Activated CD4-positive, alpha-beta memory T cell treated with anti-CD3 and anti-CD28 coated beads for 36 hours (primary cell): ENCODE measurements at places on chromosomes 5 and 9. TPM values are rescaled to one million over a fixed set of nuclear protein-coding genes. Genes with fewer than 3 reads are reported as not detected.

The STXBP1 gene
- total RNA-seq, result 27.3 TPM

The SAPCD2 gene
- 6.6 TPM for total RNA-seq

The SPATA31A3 gene
- not detected for total RNA-seq

The TOPORS gene
- 15.4 TPM for total RNA-seq

The SLC4A9 gene
- not detected for total RNA-seq

The SAXO1 gene
- total RNA-seq, result 0.31 TPM

The GEMIN5 gene
- 27.4 TPM for total RNA-seq

The ANKRD18A gene
- total RNA-seq, result 8.3 TPM

The C5orf58 gene
- not detected for total RNA-seq

The SGCD gene
- total RNA-seq, result not detected

The ENTR1 gene
- 66.9 TPM for total RNA-seq

The ADAMTS13 gene
- 2.4 TPM for total RNA-seq

The FNBP1 gene
- 228 TPM for total RNA-seq

The KIAA1958 gene
- 6.5 TPM for total RNA-seq

The PLAC8L1 gene
- total RNA-seq, result not detected

The IRX1 gene
- not detected for total RNA-seq

The LARP1 gene
- total RNA-seq, result 186 TPM

The DDX4 gene
- total RNA-seq, result not detected

The UBE2B gene
- total RNA-seq, result 124 TPM

The POMT1 gene
- total RNA-seq, result 43.2 TPM

The RACK1 gene
- total RNA-seq, result 2,697 TPM
